ENCODE measurements at places on chromosomes 3 and 15.

DNA sequence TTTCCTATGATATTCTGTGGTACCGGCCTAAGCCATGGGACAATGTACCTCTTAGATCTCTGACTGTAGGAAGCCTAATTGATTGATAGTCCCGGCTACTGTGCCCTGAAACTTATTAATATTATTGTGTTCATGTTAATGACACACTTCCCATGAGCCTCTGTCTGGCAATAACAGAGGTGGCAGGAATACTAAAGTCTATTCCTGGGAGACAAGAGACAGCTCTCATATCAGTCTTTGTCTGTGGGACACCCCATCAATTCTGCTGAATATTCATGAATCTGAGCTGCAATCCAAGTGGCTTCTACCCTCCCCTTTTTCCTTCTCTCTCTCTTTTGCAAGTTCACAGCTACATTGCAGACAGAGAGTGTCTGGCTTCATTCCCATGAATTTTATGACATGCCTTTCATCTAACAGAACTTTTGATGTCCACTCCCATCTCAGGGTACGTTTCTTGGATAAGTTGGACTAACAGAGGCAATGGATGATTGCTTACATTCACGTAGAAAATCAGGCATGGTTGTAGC is 907.5 kb downstream of the ZPLD1 start:
- no peak for DNase-seq

GRCh38 chr3:188000361-188000861 is 153.5 kb upstream of the LPP start:
- DNase-seq, result no peak

DNA sequence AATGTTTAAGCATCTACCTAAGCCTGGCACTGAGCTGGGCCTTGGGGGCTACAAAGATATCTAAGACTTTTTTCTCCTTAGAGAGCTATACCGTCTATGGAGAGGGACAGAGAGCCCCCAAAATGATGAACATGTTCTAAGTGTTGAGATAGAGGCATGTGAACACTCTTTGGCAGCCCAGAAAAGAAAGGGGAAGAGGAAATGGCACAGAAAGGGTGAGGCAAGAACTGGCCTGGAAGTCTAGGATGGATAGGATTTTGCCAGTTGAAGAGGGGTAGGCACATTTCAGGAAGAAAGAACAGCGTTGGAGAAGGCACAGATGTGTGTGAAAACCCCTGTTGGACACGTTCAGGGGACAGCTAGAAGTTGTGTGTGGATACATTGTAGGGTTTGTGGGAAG is 276.2 kb upstream of the LRRFIP2 start:
- DNase-seq, result peak; percentile 23

DNA sequence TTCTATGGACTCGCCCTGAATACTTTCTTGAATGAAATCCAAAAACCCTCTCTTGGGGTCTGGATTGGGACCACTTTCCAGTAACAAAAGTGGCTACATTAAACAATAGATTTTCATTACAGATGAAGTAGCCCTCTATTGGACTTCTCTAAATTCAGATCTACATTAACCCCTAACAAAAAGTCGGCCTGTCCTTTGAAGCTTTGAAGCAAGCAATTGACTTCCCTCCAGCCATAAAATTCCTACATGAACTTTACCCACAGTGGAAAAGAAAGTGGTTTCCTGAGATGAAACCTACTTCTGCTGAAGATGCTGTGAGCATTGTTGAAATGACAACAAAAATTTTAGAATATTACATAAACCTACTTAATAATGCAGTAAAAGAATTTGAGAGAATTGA is 967.1 kb upstream of the ROBO1 start:
- DNase-seq, result no peak

DNA sequence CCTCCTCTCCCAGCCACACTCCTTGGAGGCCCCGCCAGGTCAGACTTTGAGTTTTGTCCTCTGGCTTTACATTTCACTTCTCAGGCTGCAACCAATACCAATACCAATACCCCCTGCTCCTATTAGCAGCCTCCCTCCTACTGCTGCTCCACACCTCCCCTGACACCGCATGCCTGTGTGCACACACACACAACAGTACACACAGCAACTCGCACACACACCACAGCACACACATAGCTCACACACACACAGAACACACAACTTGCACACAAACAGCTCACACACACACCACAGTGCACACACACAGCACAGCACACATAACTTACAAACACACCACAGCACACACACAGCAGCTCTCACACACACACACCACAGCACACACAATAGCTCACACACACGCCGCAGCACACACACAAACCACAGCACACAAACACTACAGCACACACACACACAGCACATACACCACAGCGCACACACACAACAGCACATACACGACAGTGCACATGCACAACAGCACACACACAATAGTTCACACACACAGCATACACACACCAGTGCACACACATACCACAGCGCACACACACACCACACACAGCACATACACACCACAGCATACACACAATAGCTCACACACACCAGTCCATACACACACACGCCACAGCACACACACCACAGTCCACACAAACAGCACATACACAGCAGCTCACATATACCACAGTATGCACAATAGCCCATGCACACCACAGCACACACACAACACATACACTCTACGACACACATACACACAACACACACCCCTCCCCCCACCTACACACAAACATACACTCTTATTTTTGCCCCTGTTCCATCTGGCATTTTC is 204.7 kb downstream of the UACA start:
- no peak for DNase-seq

DNA sequence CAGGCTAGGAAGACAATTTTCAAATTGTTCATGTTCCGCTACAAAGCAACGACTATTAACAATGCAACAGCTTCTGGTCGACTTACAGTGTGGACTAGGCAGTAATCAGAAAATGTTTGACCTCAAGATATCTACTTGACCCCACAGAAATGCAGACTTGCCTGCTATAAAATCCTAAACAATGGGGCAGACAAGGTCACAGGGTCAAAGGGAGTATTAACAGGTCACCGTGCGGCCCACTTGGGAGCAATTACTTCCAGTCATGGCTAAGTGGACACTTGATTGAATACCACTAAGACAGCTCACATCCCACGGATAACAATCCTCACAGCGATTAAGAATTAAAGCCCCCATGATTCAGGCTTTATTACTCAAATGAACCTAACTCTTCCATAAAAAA is 58.9 kb downstream of the FOXP1 start:
- DNase-seq, result no peak

GRCh38 chr3:151100076-151100475 is 14.6 kb downstream of the MED12L start:
- DNase-seq, result no peak

DNA sequence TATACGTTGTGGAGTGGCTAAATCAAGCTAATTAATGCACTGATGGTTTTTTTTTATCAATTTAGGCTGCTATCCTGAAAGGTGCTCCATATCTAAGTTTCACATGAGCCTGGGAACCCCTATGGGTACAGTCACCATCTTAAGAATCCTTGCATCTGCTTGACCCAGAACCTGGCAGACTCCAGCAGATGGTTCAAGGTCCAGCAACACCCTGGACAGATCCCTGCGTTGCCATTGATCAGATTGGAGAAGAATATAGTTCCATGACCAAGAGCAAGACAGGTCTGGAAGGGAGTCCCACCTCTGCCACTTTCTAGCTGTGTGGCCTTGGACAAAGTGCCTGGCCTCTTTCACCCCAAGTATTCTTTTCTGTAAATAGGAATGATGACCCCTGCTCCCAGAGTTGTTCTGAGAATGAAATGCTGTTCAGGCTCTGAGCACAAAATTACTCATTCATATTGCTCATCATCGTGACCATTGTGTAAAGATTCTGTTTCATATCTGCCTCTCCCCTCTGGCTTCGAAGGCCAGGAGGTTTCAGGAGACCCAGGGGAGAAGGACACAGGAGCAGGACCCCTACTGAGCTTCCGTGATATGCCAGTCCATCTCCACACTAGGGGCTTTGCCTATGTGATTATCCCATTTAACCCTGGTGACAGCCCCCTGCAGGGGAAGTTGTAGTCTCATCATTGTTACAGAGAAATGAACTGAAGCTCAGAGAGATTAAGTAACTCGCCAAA is 30.0 kb upstream of the TSEN2 start:
- peak; percentile 40 for DNase-seq

DNA sequence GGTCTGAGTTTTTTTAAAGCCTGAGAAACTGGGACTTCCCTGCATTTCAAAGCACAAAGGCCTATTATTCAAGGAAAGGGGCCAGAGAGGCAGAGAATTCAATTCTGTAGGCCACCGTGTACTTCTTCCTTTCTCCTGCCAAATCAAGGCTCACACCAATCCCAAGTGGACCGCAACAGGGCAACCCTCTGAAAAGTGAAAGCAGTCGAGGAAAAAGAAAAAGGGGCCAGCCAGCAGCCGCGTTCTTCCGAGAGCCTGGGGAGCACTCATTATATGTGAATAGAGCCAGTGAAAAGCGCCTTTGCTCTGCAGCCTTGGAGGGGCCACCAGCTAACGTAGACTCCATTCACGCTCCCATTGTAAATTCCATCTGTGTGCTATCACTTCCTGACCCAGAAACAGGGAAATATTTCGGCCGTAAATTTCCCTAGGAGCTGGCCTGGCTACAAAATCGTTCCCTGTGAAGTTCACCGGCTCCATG is 45.9 kb upstream of the THUMPD3 start:
- DNase-seq, result no peak

GRCh38 chr3:127389420-127389819 is 101.6 kb upstream of the PRR20G start:
- DNase-seq, result no peak

DNA sequence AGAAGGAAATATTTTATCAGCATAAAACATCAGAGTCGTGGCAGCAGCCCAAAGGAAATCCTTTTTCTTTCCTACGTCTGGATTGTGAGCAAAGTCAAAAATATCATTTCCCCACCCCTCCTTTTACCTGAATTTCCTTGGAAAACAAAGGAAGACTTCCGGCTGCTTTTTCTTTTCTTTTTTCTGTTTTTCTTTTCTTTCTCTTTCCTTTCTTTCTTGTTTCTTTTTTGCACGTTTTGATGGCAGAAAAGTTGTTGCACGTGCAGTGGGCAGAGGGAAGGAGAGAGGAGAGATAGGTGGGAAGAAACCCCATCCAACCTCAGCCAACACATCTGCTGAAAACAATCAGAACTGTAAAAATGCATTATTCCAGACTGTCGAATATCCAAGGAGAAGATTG is 544 bp upstream of the MYO1E start:
- DNase-seq, result no peak

Data from HL-60 (cell line).